Vein endothelial cell (primary cell): ENCODE measurements at places on chromosomes 12 and 14. TPM values are rescaled to one million over a fixed set of nuclear protein-coding genes. Genes with fewer than 3 reads are reported as not detected.

Gene OTUB2
- 1.6 and 2.3 TPM in 2 replicates for total RNA-seq

Gene ZNF891
- 0.86 and 0.98 TPM in 2 replicates for total RNA-seq

Gene PNP
- 343 and 388 TPM in 2 replicates for total RNA-seq

Gene SLC5A8
- total RNA-seq, result not detected in 2 replicates

Gene CLEC6A
- not detected in 2 replicates for total RNA-seq

Gene LGR5
- total RNA-seq, result not detected in 2 replicates

Gene PCED1B
- total RNA-seq, result 0.33 and 0.38 TPM in 2 replicates

Gene FAM186B
- 0.48 and 0.65 TPM in 2 replicates for total RNA-seq

Gene FAM216A
- total RNA-seq, result 12.0 and 15.0 TPM in 2 replicates

Gene SIX4
- 4.5 and 6.9 TPM in 2 replicates for total RNA-seq

Gene GPRC5A
- 5.0 and 11.1 TPM in 2 replicates for total RNA-seq

Gene LGALS3
- total RNA-seq, result 68.6 and 87.2 TPM in 2 replicates

Gene ATG2B
- total RNA-seq, result 20.9 and 27.6 TPM in 2 replicates

Gene B3GNT4
- under 0.01 TPM in 1 of 2 replicates, not detected in the other for total RNA-seq

Gene FGD4
- 41.8 and 68.5 TPM in 2 replicates for total RNA-seq

Gene SIX6
- total RNA-seq, result not detected in 2 replicates

Gene BCL2L14
- total RNA-seq, result not detected in 2 replicates

Gene EPYC
- total RNA-seq, result not detected in 2 replicates

Gene IFNG-AS1
- total RNA-seq, result not detected in 2 replicates

Gene PTCSC3
- total RNA-seq, result not detected in 2 replicates

Gene FGF6
- total RNA-seq, result not detected in 2 replicates

Gene EGLN3
- 1.3 and 5.2 TPM in 2 replicates for total RNA-seq

Gene VDR
- total RNA-seq, result 0.33 and 0.38 TPM in 2 replicates

Gene CCDC197
- not detected in 2 replicates for total RNA-seq

Gene KRT81
- not detected in 2 replicates for total RNA-seq

Gene CD4
- not detected in 2 replicates for total RNA-seq

Gene ESPL1
- 6.2 and 10.9 TPM in 2 replicates for total RNA-seq

Gene SOCS2
- 12.1 and 20.8 TPM in 2 replicates for total RNA-seq

Gene MAGOHB
- total RNA-seq, result 9.8 and 15.3 TPM in 2 replicates

Gene TPPP2
- total RNA-seq, result not detected in 2 replicates

Gene ACOT6
- total RNA-seq, result 0.29 TPM in 1 of 2 replicates, not detected in the other

Gene GPR135
- 2.3 and 3.8 TPM in 2 replicates for total RNA-seq

Gene NAV3
- 33.0 and 53.9 TPM in 2 replicates for total RNA-seq

Gene ZFHX2
- 0.57 and 0.65 TPM in 2 replicates for total RNA-seq

Gene NKX2-1
- total RNA-seq, result not detected in 2 replicates

Gene PLA2G1B
- total RNA-seq, result not detected in 2 replicates

Gene GRIN2B
- total RNA-seq, result not detected in 2 replicates

Gene GALNT9
- 0.33 TPM in 1 of 2 replicates, not detected in the other for total RNA-seq
